WTC11 (cell line): ENCODE measurements at places on chromosomes 7 and 10. TPM values are rescaled to one million over a fixed set of nuclear protein-coding genes. Genes with fewer than 3 reads are reported as not detected.

GRM3 gene
- total RNA-seq = 0.87 to 1.5 TPM (median 0.94 TPM) in 3 replicates

- DNase-seq = no peak
Measured at GRCh38 chr10:11927746-11928145, 104.6 kb downstream of the PROSER2 start.

GRCh38 chr10:21314906-21315644, 210.4 kb downstream of the SKIDA1 start:
- no peak for DNase-seq

DNA sequence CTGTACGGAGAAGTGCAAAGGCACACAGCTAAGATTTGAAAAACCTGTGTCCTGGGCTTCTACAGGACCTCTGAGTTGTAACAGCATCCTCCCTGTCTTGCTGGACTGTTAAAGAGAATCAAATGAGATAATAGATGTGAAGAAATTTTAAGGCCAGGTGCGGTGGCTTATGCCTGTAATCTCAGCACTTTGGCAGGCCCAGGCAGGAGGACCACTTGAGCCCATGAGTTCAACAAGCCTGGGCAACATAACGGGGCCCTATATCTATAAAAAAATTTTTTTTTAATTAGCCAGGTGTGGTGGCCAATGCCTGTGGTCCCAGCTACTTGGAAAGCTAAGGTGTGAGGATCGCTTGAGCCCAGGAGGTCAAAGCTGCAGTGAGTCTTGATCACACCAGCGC, 2.9 kb upstream of the ARHGAP21 start:
- DNase-seq = no peak
